GM12864 (cell line): ENCODE measurements at places on chromosomes 7 and 10.

- no peak for DNase-seq
Observed at GRCh38 chr10:15472008-15472407, 100.9 kb upstream of the FAM171A1 start.

DNA sequence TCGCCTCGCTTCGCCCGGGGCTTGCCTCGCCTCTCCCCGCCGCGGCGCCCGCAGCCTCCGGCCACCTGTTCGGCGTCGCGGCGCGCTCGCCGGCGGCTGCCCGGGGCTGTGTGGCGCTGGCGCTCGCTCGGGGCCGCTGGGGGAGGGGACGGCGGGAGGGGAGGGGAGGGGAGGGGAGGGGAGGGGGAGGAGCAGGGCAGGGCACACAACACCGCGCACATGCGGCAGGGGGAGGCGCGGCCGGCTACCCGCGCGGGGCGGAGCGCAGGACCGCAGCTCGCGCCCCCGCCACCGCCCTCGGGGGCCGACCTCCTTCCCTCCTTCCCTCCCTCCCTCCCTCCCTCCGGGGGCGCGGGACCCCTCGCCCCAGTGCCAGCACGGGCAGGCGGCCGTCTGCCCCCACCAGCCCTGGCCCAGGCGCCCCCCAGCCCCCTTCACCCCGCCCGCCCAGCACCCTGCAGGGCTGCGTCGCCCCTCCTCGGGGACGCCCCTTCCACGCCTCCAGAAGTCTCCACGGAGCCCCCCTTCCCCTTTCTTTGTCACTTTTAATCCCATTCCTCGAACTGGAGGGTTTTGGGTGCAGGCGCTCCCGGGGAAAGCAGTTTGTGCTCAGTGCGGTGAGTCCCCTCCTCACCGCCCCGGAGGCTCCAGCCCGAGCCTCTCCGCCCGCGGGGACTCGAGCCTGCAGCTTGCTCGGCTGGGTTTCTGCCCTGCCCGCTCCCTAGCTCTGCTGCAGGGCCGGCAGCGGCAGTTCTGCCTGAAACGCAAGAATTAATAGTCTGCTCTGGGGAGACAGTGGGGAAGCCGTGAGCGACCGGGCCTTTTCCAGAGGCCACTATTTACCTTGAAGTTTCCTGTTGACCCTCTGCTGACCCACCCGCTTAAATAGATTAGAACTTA, at the start of gene PARD3:
Gene PARD3 (minus strand): TSS at position 112 of the 900 bp plus-strand sequence. CDS start 301 bp downstream, outside the sequence.
- no peak for DNase-seq

DNA sequence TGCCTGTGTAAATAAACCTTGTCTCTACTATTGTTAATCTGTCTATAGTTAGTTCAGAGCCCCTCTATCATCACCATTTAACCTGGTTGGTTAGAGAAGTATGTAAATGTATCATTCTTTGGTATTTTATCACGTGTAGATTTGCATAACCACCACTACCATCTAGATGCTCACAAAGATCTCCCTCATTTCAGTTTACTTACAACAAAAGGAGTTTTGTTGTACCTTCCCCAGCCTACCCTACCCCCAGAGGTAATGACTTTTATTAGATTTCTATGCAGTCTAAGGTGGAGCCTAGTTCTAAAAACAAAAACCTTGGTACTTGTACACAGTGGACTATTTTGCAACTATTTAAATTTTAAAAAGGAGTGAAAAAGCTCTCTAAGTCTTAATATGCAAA, 17.5 kb downstream of the ACADSB start:
- DNase-seq = no peak

GRCh38 chr7:73844131-73844547, 1.8 kb upstream of the METTL27 start:
- no peak for DNase-seq

GRCh38 chr7:28106321-28106829, 74.2 kb downstream of the JAZF1 start:
- DNase-seq = no peak

DNA sequence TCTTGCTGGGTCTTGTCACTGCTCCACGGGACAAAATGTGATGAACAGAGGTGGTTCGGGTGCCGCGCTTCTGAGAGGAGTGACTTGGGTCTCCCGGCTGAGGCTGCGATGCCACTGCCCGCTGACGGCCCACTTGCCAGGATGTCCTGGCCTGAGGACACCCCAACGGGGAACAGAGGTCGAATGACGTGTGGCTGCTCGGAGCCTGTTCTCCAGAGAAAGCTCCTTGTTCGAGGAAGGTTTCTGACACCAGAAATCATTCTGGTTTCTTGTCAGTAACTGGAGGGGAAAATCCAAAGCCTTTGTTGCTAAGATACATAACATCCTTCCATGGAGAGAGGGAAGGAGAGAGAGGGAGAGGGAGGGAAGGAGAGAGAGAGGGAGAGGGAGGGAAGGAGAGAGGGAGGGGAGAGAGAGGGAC, 236.4 kb downstream of the WDR37 start:
- no peak for DNase-seq

GRCh38 chr7:128993419-128993818, 55.7 kb downstream of the IRF5 start:
- DNase-seq = no peak

DNA sequence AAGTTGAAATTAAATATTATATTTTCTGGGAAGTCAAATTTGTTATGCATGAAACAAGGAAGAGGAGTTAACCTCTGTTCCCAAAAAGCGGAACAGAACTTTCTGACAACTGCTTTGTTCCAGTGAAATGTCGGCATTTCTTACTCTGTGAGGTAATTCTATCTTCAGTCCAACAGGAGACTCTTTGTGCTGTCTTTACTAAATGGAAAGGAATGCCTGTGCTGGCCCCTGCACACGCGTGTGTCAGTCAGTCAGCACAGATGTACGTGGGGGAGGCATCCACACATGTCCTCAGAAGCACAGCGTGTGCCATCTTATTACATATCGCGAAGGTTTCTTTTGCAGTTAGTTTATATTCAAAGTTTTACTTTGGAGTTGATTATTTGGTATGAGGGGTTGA, 37.5 kb downstream of the NET1 start:
- DNase-seq = no peak

DNA sequence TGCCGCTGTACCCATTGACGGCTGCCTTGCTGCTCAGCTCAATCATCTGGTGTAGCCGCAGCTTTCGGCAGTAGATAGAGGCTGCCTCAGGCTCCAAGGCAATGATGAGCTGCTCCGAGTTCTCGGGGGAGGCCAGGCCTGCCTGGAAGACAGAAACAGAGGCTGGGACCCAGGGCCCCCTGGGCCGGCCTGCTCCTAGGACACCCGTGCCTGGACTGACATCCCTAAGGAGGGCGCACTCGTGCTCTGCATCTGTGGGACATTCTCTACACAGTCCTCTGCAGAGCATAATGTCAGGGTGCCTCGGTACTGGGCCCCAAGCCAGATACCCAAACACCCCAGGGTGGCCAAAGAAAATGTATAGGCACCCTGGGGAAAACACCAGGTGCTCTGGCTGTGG, 58.5 kb downstream of the HSPA12A start:
- no peak for DNase-seq

- peak; percentile 92 for DNase-seq
Observed at GRCh38 chr7:48084727-48085432, 4.2 kb upstream of the UPP1 start.

- no peak for DNase-seq
Observed at GRCh38 chr10:103885617-103886016, 30.2 kb upstream of the SH3PXD2A start.

DNA sequence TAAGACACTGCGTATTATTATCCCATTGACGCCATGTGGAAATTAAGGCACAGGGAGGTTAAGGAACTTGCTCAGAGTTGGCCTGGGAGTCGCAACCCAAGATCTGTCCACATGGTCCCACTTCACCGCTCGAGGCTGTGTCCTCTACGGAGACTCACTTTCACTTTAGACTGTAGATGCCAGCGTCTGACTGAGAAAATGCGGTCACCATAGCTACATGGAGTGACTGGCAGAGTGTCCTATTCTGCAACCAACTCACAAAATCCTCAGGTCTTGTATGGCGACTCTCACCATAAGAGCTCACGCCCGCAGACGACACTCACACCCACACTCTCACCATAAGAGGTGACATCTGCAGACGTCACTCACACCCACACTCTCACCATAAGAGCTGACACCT, 257.9 kb downstream of the PTPRN2 start:
- no peak for DNase-seq
